Stimulated activated CD4-positive, alpha-beta T cell treated with anti-CD3 and anti-CD28 coated beads, Interleukin-12 subunit alpha, Interleukin-12 subunit beta, amount 100 ng/mL, for 48 hours (primary cell): ENCODE measurements at places on chromosomes 2 and 18.

GRCh38 chr18:6479699-6480098 is 65.0 kb upstream of the L3MBTL4 start:
- no peak for DNase-seq

- DNase-seq, result no peak
These were observed 27.0 kb downstream of the PRKD3 start for GRCh38 chr2:37297632-37298031.

DNA sequence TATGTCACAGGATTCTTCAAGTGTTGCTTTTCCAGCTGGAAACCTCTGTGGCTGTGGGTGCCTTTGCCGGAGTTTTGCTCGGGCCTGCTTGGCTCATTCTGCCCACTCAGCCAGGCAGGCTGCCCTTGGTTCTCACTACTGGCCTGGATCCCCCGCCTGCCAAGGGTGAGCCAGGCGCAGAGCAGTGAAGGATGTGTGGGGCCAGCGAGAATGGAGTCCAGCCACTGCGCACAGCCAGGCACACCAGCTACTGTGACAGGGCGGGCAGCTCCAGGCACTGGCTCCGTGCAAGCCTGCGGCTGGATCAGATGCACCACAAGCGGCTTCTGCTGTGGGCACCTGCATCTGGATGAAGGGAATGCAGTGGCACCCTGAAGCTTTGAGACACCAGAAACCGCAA is 257.1 kb downstream of the RPRM start:
- no peak for DNase-seq

- no peak for DNase-seq
These were observed 201.2 kb downstream of the CDCA7 start for GRCh38 chr2:173555833-173556232.

- no peak for DNase-seq
These were observed 20.7 kb upstream of the NT5DC4 start for GRCh38 chr2:112699984-112700667.
